ENCODE measurements at places on chromosomes 3 and 15.

- DNase-seq: no peak
These were observed 70.0 kb upstream of the ABHD2 start for GRCh38 chr15:89018207-89018606.

DNA sequence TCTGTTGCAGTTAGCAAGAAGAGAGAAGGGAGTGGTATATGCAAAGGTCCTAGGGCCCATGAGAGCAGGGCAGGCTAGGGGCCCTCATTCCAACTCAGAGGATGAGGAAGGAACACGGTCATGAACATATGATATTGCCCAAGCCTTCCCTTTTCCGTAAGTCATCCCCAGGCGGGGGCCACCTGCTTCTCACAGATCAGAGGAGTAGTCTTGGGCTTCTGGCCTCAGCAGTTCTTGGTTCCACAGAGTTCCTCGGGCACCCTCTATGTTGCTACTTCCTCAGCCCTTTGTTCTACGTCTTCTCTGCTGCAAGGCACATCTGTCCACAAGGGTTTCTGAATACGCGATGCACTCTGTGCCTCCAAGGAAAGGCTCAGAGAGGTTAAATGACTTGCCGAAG, 25.3 kb downstream of the EPHB3 start:
- no peak for DNase-seq

DNA sequence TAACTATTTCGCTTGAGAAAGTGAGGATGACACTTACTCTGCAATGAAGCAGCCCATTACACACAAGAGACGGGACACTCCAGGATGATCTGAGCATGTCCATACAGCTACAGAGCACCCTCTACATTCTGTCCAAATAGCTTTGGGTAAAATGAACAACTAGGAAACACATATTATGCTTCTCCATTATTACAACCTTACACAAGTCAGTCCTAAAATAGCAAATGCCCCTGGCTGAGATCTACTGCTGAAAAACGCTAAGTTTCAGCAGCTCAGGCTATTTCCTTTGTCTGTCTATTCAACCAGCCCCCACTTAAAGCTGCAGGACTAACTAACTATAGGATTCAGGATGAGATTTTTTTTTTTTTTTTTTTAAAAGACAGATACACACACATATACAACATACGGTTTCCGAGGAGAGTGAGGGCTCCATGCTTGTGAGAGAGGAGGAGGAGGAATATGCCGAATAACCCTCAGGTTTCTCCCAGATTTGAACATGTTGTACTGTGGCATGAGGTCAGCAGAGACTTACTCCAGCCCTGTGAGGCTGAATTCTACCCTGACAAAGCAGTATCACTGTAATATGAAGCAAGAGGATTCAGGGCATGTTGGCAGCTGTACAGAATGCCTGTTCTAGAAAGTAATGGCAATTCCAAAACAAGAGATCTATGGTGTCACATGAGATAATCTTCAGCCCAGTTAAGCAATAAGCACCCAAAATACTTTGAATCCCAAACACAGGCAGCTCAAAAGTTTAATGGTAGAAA, 117.3 kb upstream of the PLXND1 start:
- DNase-seq: no peak

- DNase-seq: peak; percentile 27
These were observed 79.6 kb upstream of the SPATA12 start for GRCh38 chr3:56980798-56981390.

DNA sequence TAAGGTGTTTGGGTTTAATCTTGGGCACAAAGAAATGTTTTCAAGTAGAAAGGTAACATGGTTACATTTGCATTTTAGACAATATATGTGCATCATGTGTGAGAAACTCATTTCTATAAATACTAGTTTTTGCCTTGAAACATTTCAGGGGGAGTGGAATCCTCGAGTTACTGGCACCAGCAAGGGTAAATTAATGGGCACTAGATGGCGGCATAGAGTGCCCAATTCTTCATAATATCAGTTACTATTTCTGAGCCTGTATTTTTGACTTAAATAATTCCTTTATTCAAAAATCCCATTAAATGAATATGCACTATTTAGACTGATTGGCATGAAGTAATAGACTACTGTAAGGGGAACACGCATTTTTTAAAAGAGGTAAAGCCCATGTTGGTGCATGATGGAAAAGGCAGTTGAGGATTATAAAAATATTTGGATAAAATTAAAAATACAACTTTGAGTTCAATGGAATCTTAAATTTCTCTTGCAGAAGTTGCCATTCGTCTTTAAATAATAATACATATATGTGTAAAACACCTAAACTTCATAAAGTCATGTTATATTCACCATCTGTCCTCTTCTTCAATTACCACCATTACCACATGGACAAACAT, 106.3 kb downstream of the ZBTB20 start:
- peak; percentile 24 for DNase-seq

DNA sequence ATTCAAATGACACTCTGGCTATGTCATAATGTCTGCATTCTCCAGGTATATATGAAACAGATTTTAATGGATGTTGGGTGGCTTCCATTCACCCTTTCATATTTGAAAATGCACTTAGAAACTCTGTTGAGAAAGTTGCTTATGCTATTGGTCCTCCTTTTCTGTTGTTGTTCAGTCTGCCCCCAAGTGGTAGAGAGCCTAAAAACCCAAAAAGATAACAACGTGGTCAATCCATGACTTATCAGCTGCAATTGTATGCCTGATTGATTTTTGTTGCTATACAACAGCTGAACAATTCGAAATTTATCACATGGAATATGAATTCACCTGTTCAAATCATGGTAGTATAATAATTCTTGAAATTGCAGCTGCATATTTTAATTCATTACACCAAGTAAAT, 279.8 kb downstream of the ROBO2 start:
- no peak for DNase-seq

Data from stimulated activated CD4-positive, alpha-beta T cell treated with anti-CD3 and anti-CD28 coated beads, Interleukin-1b, Interleukin-23, amount 100 ng/mL, for 4 hours (primary cell).